ENCODE measurements at places on chromosomes 1 and 21.

- no peak for DNase-seq
Measured at GRCh38 chr1:32893198-32894018, 7.1 kb downstream of the HPCA start.

- DNase-seq, result no peak
Measured at GRCh38 chr1:112826217-112826944, 111.2 kb upstream of the PPM1J start.

GRCh38 chr1:240173836-240174235 lies 82.2 kb downstream of the FMN2 start:
- no peak for DNase-seq

DNA sequence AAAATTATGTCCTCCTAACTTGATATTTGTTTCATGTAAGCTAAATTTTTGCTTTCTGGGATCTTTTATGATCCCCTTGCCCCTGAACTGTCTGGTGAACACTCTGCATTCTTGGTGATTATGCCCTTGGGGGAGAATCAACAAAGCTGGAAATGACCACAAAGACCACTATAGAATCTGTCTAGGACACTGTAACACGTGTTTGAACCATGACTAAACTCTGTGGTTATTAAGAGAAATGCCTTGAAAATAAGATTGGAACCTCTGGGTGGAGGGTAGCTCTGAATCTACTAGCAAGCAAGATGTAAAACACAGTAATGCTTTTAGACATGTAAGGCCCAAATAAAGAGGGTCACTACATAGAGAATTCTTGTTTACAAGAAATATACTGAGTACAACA lies 237.5 kb downstream of the HMCN1 start:
- DNase-seq, result no peak

DNA sequence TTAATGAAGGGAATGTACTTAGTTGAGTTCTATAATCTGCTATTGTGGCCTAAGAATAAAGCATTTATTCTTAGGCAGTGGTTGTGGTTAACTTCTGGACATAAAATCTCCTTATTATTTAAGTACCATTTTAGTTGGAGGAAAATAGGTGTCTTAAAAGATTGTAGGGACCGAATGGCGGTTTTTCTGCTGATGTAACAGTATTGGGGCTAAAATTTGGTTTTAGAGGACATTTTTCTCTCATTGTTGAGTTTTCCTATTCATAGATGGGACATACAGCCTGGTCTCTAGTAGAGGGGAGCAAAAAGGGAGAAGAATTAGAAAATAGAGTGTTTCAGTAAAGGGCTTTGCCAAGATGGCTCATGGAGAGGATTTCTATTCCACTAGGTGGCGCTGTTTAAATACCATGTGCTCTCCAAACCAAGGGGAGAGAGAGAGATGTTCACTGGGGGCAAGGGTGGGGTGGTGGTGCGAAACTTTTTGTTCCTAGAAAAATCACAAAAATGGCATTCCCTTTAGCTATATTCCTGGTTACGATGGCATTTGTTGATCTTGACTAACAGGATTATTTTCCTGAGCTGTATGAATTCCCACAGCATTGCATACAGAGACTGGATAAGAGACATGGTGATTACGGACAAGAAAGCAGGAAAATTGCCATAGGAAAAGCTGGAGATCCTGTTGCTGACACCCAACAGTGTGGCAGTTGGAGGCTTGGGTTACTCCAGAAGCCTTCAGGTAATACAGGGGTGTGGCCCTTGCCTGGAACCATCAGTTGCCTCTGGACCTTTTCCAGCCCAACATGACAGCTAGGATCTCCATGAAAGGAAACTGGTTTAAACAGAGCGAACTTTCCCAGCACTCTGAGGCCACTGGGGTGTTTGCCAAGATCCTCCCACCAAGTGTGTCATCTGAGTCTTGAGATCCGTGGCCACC lies 18.2 kb upstream of the FCGR2A start:
- DNase-seq, result peak; percentile 35

GRCh38 chr1:83927061-83927460 lies 71.9 kb downstream of the TTLL7 start:
- no peak for DNase-seq

Data from amniotic stem cell (primary cell).